G401 (cell line): ENCODE measurements at places on chromosomes 11 and 22. TPM values are rescaled to one million over a fixed set of nuclear protein-coding genes. Genes with fewer than 3 reads are reported as not detected.

Gene H19
- 17.0 and 19.9 TPM in 2 replicates for total RNA-seq

Gene IGLL1
- total RNA-seq, result not detected in 2 replicates

Gene FEN1
- 94.5 and 105 TPM in 2 replicates for total RNA-seq

Gene PTPN5
- total RNA-seq, result not detected in 2 replicates

Gene MUC5AC
- total RNA-seq, result not detected in 2 replicates

- DNase-seq, result no peak
Observed at GRCh38 chr11:64388894-64389293, 29.9 kb downstream of the RPS6KA4 start.

GRCh38 chr11:13972043-13972910, 9.8 kb downstream of the SPON1 start:
- DNase-seq, result no peak

DNA sequence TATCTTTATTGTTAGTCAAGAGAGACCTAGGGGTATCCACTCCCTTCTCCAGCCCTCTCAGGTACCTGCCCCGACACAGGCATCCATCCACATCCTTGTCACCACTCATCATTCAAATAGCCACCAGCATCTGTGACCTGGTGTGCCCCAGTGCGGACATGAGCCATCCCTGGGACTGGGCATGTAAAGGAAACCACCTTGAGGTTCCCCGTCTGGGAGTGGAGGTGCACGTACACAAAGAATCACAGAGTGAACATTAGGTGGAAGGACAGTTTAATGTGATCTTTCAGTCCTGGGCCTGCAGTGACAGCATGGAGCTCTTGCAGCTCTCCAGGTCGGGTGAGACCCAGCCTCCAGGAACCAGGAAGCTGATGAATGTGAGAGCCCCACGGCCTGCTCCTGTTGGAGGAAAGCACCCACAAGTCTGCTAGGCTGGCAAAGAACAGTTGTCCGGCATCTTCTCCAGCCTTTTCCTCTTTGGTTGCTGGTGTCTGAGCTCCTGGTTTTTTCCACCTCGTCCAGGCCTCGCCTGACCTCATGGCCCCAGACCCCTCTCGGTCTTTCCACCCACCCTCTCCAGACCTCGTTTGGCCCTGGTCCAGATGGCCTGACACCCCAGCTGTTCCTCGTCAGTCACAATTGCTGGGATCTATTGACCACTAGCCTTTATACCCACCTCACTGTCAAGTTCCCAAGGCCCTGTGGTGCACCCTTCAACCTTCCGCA, 16.5 kb downstream of the PSMD13 start:
- no peak for DNase-seq

DNA sequence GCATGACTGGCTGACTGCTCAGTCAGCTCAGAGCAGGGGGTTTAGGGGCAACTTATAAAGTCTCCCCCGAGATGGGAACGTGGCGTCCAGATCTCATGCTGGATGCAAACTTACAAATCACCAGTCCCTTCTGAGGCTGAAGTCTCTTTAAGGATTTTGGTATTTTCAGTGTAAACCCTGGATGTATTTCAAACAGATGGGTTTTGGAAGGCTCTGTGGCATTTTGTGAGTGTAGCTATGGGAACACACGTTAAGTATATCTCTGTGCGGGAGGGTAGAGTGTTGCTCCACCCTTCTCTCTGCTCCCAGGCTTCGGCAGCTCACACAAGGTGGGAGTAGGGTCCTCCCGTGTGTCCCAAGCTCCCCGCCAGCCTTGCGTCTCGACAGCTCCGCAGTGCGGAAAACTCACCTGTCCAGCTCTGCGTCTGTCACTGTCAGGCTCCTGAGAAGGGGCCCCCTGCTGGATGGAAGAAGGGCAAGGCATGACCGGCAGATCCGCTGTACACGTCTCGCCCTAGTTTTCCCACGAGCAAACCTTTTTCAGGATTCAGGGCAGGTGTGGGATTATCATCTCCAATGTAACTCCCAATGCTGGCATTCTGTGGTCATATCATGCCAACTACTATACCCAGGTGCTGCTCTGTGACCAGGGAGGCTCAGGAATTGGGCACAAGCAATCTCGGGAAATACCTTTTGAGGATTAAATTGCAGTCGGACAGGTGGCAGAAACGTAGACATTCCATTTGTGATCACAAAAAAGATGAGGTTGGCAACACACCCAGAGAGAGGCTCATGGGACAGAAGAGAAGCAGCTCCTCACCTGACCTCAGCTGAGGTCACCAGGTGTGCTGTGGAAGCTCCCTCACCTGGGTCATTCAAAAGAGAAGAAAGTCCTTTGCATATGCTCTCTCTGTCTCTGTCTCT, 313.9 kb upstream of the B3GAT1 start:
- no peak for DNase-seq

- no peak for DNase-seq
Observed at GRCh38 chr11:122717264-122717867, 61.8 kb downstream of the UBASH3B start.
